Glutamatergic neuron (in vitro differentiated cells): ENCODE measurements at places on chromosomes 4 and X.
A peak's percentile ranks its signal among the peaks of the same experiment; 100 is the strongest.

DNA sequence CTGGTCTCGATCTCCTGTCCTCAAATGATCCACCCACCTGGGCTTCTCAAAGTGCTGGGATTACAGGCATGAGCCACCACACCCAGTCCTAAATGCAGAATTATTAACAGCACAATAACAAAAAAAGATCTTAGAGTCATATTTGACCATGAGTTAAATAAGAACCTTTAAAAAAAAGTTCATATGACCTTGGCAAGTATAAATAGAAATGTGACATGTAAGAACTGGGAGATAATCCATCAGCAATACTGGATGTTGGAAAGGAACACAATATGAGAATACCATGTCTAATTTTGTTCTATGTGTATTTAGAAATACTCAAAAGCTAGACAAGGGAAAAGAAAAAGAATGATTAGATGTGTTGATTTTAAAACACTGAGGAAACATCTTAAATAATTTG, 231.6 kb downstream of the RAPGEF2 start:
- DNase-seq = no peak
- no peaks in the 10 kb centered on the region for H3K4me1 ChIP-seq
- H3K4me3 ChIP-seq = no peak overlapping the region
- no peak overlapping the region for H3K27ac ChIP-seq
- H3K36me3 ChIP-seq = peaks cover 10% of the 10 kb centered on the region
- peaks cover 2% of the 10 kb centered on the region for H3K27me3 ChIP-seq

DNA sequence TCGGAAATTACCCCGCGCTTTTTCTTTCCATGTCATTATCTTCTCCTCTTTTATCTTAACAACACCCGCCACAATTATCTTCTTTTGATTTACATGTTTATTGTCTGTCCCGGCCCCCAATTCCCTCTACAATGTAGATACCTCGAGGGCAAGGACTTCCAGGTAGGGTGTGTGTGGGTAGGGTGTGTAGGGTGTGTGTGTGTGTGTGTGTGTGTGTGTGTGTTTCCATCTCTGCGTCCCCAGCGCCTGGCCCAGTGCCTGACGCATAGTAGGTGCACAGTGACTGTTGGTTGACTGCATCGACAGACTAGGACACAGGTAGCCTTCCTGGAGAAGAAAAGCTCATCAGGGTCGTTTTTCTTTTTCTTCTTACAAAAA, 103.1 kb downstream of the UCHL1 start:
- peak overlapping the region; percentile 80 for H3K4me3 ChIP-seq
- peaks cover 3% of the 10 kb centered on the region for H3K27me3 ChIP-seq
- peaks cover 24% of the 10 kb centered on the region for H3K4me1 ChIP-seq
- H3K36me3 ChIP-seq = peaks cover 4% of the 10 kb centered on the region
- DNase-seq = no peak

GRCh38 chr4:137804906-137805495, 272.7 kb upstream of the PCDH18 start:
- no peak overlapping the region for H3K4me3 ChIP-seq
- H3K27me3 ChIP-seq = no peaks in the 10 kb centered on the region
- DNase-seq = no peak

DNA sequence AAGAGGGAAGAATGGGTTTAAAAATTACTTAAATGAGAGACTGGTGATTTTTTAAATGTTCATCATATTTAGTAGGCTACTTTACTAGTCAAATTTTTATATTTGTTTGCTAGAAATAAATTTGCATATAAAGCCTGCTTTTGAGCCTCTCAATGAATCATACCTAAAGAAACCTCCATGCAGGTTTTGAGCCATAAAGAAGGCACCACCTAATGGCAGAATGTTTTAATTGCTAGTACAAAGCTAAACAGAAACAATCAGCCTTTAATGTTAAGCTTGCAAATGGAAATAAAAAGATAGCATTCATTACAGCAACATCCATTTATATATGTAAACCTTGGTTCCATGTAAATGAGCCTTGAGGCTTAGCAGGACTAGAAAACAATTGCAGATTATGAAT, 989.7 kb downstream of the CCSER1 start:
- no peaks in the 10 kb centered on the region for H3K27me3 ChIP-seq
- H3K36me3 ChIP-seq = no peaks in the 10 kb centered on the region
- no peak overlapping the region for H3K27ac ChIP-seq
- no peak for DNase-seq
- H3K4me3 ChIP-seq = no peak overlapping the region

- peaks cover 4% of the 10 kb centered on the region for H3K4me1 ChIP-seq
- no peak overlapping the region for H3K4me3 ChIP-seq
- H3K27ac ChIP-seq = no peak overlapping the region
These were observed 479.2 kb downstream of the GBA3 start for GRCh38 chr4:23171976-23172375.

DNA sequence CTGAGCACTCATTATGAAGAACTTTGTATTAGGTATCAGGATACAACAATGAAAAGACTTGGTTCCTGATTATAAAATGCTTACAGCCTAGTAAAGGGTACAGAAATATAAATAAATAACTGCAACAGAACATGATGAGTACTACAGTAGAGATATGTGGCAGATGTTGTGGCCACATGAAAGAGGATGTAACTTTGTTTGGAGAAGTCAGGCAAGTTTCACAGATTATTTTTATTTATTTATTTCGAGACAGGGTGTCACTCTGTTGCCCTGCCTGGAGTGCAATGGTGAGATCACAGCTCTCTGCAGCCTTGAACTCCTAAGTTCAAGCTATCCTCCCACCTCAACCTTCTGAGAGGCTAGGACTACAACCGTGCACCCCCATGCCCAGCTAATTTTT, 15.8 kb upstream of the UBE2K start:
- DNase-seq = no peak
- no peak overlapping the region for H3K27ac ChIP-seq
- peaks cover 2% of the 10 kb centered on the region for H3K4me1 ChIP-seq
- H3K4me3 ChIP-seq = no peak overlapping the region

DNA sequence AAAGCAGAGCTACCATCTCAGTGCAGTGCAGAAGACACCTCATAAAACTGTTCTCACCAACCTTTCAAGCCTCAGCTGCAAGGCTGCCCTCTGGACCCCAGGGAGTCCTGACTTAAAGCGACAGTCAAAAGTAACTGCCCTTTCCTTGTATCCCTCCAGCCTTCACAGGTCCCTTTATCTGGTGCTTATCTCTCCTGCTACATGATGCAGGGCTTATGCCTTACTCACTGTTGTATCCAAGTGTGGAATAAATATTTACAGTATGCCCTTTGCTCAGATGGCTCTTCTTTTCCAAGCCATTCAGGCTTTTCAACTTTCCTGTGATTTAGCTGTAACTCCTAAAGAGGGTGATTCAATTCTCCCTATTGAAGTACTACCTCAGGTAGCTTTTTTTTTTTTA, 92.6 kb downstream of the KDR start:
- peaks cover 33% of the 10 kb centered on the region for H3K4me1 ChIP-seq
- DNase-seq = no peak
- no peaks in the 10 kb centered on the region for H3K36me3 ChIP-seq
- no peak overlapping the region for H3K27ac ChIP-seq
- no peak overlapping the region for H3K4me3 ChIP-seq

DNA sequence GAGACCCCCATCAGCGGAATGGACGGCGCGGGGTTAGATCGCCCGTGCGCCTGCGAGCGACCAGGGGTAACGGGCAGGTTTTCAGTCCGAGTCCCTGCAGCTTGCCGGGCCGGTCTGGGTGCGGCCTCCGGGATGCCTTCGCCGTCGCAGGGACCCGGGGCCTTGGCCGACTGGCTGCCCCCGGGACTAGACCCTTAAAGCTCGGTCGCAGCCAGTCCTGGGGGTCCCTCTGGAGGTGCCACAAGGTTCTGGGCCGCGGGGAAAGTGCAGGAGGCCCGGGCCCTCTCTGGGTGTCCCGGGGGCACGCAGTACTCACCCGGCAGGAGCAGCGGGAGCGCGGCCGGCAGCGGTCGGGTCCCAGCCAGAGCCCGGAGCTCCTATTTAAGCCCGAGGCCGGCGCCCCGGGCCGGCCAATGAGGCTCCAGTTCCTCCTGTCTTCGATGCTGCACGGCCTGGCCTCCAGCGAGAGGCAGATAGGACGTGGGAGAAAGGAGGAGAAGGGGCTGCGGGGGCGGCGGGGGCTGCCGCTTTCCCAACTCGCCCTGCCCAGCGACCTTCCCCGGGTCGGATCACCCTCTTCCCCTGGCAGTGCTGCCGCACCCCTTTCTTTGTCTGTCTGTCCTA, at the start of gene SPON2:
Gene SPON2, minus strand, starts transcription at position 356 of the 624 bp plus-strand sequence.
- H3K4me1 ChIP-seq = peaks cover 22% of the 10 kb centered on the region
- H3K4me3 ChIP-seq = peak within 1 kb of the TSS; percentile 92
- H3K27me3 ChIP-seq = peaks cover 13% of the 10 kb centered on the region

DNA sequence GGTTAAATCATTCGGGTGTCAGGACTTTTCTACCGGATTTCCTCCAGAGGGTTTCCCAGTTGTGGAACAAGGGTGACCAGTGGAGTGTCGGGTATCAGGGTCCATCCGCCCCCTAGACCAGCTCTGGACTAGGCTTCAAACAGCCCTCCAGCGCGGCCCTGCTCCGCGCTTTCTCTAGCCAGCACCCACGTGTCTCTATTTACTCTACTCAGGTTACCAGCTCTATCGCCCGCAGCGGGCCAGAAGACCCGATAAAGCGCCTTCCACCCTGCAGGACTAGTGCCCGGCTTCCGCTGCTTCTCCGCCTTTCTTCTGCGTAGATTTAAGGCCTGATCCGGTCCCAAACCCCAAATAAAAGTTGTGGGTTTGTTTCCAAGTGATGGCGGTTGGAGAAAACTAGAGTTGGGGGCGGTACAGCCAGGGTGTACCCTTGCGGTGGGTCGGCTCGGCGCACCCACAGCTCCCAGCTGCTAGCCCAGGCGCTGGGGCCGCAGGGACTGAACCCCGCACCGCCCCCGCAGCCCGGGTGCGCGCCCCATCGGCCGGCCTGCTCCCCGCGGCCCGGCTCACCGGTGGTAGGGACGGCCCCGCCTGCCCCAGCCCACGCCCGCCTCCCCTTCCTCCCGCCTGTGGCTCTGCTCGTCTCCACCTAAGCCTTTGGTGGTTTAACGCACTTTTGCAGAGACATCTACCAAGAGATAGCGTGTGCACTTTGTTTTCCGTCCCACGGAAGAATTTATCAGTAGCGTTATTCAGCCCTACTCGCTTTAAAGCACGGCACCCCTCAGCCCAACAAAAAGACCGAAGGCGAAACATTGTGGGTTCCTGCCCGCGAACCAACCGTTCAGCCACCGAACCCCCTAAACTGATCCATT, 2.1 kb downstream of the LEF1 start:
- H3K4me1 ChIP-seq = peaks cover 22% of the 10 kb centered on the region
- H3K4me3 ChIP-seq = peak overlapping the region; percentile 97
- H3K27me3 ChIP-seq = peaks cover 36% of the 10 kb centered on the region
- no peaks in the 10 kb centered on the region for H3K36me3 ChIP-seq

DNA sequence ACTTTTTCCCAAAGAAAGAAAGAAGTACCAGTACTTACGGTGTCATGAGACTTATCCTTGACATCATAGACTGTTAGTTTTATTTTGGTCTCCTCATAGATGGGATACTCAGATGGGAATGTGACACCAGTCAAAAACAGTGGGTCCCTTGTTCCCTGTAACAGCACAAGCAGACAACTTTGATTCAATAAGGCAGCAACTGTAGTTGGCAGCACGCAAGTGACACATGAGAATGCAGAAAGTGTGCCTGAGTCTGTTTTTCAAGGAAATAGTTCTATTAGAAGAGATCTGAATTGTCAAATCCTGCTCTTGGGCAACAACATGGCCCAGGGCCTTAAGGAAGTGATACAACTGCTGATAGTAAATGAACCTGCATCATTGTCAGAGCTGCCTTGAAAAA, 443.2 kb downstream of the INPP4B start:
- no peak overlapping the region for H3K4me3 ChIP-seq
- H3K27ac ChIP-seq = no peak overlapping the region
- H3K27me3 ChIP-seq = no peaks in the 10 kb centered on the region
- DNase-seq = no peak

- no peaks in the 10 kb centered on the region for H3K27me3 ChIP-seq
- H3K4me3 ChIP-seq = no peak overlapping the region
- no peak overlapping the region for H3K27ac ChIP-seq
These were observed 13.7 kb upstream of the CLTRN start for GRCh38 chrX:15678339-15678738.

GRCh38 chrX:13201605-13202219, 118.1 kb downstream of the ATXN3L start:
- no peaks in the 10 kb centered on the region for H3K4me1 ChIP-seq
- DNase-seq = no peak
- H3K27me3 ChIP-seq = no peaks in the 10 kb centered on the region
- H3K27ac ChIP-seq = no peak overlapping the region

GRCh38 chrX:78124307-78124706, 15.1 kb downstream of the TAF9B start:
- H3K27me3 ChIP-seq = no peaks in the 10 kb centered on the region
- no peak overlapping the region for H3K27ac ChIP-seq
- DNase-seq = no peak
- no peaks in the 10 kb centered on the region for H3K4me1 ChIP-seq

GRCh38 chr4:128517739-128518510, 230.3 kb upstream of the PGRMC2 start:
- H3K4me1 ChIP-seq = no peaks in the 10 kb centered on the region
- H3K4me3 ChIP-seq = no peak overlapping the region
- DNase-seq = no peak
- H3K27ac ChIP-seq = no peak overlapping the region

- peak; percentile 70 for DNase-seq
- peaks cover 33% of the 10 kb centered on the region for H3K4me1 ChIP-seq
- no peaks in the 10 kb centered on the region for H3K36me3 ChIP-seq
- peak overlapping the region; percentile 73 for H3K4me3 ChIP-seq
These were observed 5.6 kb downstream of the GAK start for GRCh38 chr4:926538-926937.

DNA sequence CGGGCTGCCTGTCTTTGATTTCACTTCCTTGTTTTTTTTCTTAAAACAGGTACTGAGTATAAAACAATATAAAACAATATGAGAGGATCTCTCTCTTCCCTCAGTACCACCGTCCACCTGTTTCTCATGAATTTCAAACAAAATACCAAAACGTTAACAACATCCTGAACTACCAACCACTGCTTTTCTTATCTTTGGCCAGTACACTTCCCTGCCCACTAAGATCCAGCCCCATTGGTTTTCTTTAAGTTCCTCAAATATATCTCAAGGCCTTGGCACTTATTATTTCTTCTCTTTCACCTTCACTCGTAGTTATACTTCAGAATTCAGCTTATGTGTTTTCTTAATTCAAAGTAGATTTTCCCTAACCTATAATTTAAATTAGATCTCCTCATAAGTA, 370.2 kb upstream of the GRIA3 start:
- no peak overlapping the region for H3K27ac ChIP-seq
- DNase-seq = no peak
- H3K4me3 ChIP-seq = no peak overlapping the region
- H3K36me3 ChIP-seq = no peaks in the 10 kb centered on the region
- H3K27me3 ChIP-seq = no peaks in the 10 kb centered on the region

- no peaks in the 10 kb centered on the region for H3K36me3 ChIP-seq
- H3K4me3 ChIP-seq = no peak overlapping the region
- H3K4me1 ChIP-seq = no peaks in the 10 kb centered on the region
- no peak for DNase-seq
These were observed 1.5 kb downstream of the P2RY8 start for GRCh38 chrX:1535241-1536041.

GRCh38 chrX:129566073-129566472, 26.0 kb downstream of the OCRL start:
- DNase-seq = no peak
- peaks cover 7% of the 10 kb centered on the region for H3K4me1 ChIP-seq
- H3K36me3 ChIP-seq = peaks cover 9% of the 10 kb centered on the region
- H3K27me3 ChIP-seq = no peaks in the 10 kb centered on the region
- H3K4me3 ChIP-seq = no peak overlapping the region
